A549 treated with Mapracorat at 1 μM for 4 hours (cell line): ENCODE measurements at places on chromosomes 3 and 15. TPM values are rescaled to one million over a fixed set of nuclear protein-coding genes. Genes with fewer than 3 reads are reported as not detected.

CLSTN2 gene
- total RNA-seq = 0.02 to 0.08 TPM (median 0.04 TPM) in 5 replicates

ZDHHC23 gene
- 3.0 to 3.9 TPM (median 3.5 TPM) in 5 replicates for total RNA-seq

ITIH3 gene
- total RNA-seq = 0.13 TPM in 1 of 5 replicates, not detected in the others

DPPA4 gene
- total RNA-seq = not detected in 5 replicates

WDR82 gene
- total RNA-seq = 45.3 to 53.7 TPM (median 50.9 TPM) in 5 replicates

FXR1 gene
- total RNA-seq = 60.6 to 87.8 TPM (median 74.1 TPM) in 5 replicates

ROPN1 gene
- not detected in 5 replicates for total RNA-seq

MESP1 gene
- 1.7 to 8.1 TPM (median 5.5 TPM) in 5 replicates for total RNA-seq

STRA6 gene
- 52.1 to 86.8 TPM (median 69.6 TPM) in 5 replicates for total RNA-seq

ACP3 gene
- 0.07 to 0.08 TPM in 2 of 5 replicates, not detected in the others for total RNA-seq

UNC13C gene
- not detected in 5 replicates for total RNA-seq

SYNM gene
- total RNA-seq = 32.3 to 37.2 TPM (median 33.7 TPM) in 5 replicates

CPN2 gene
- not detected in 5 replicates for total RNA-seq

MKRN2 gene
- 24.9 to 28.5 TPM (median 26.7 TPM) in 5 replicates for total RNA-seq

BNC1 gene
- total RNA-seq = 0.72 to 0.95 TPM (median 0.76 TPM) in 5 replicates

CILP gene
- 0.11 to 0.24 TPM (median 0.17 TPM) in 5 replicates for total RNA-seq

TRH gene
- total RNA-seq = not detected in 5 replicates

CHRM5 gene
- total RNA-seq = 0.03 to 0.04 TPM in 2 of 5 replicates, not detected in the others

CPNE9 gene
- total RNA-seq = 0.15 to 0.31 TPM (median 0.17 TPM) in 3 of 5 replicates, not detected in the others

P2RY13 gene
- not detected in 5 replicates for total RNA-seq

CCDC54 gene
- total RNA-seq = not detected in 5 replicates

ATRIP gene
- total RNA-seq = 8.6 to 10.3 TPM (median 9.8 TPM) in 5 replicates

CLEC3B gene
- 0.27 TPM in 1 of 5 replicates, not detected in the others for total RNA-seq

RTP3 gene
- total RNA-seq = not detected in 5 replicates

FBN1 gene
- total RNA-seq = 5.0 to 9.3 TPM (median 7.4 TPM) in 5 replicates

ARPIN gene
- total RNA-seq = 10.1 to 14.3 TPM (median 11.4 TPM) in 5 replicates

ATP13A3 gene
- total RNA-seq = 21.6 to 34.9 TPM (median 27.6 TPM) in 5 replicates

SEMA3F gene
- total RNA-seq = 11.5 to 17.8 TPM (median 16.4 TPM) in 5 replicates

PLA2G4F gene
- not detected in 5 replicates for total RNA-seq

ARL6IP5 gene
- total RNA-seq = 80.8 to 88.8 TPM (median 83.6 TPM) in 5 replicates

TRIM71 gene
- total RNA-seq = not detected in 5 replicates

MYEF2 gene
- total RNA-seq = 14.1 to 19.7 TPM (median 18.1 TPM) in 5 replicates

WWTR1 gene
- total RNA-seq = 136 to 167 TPM (median 150 TPM) in 5 replicates

AGTR1 gene
- 0.32 to 0.72 TPM (median 0.51 TPM) in 5 replicates for total RNA-seq

CYP1A2 gene
- total RNA-seq = not detected in 5 replicates

ASB14 gene
- not detected in 5 replicates for total RNA-seq

ADGRG7 gene
- total RNA-seq = not detected in 5 replicates

HIGD2B gene
- not detected in 5 replicates for total RNA-seq

FOXL2 gene
- total RNA-seq = 2.6 to 5.1 TPM (median 4.2 TPM) in 5 replicates

GOLGA8J gene
- total RNA-seq = 0.12 to 0.17 TPM in 2 of 5 replicates, not detected in the others

TFG gene
- total RNA-seq = 131 to 148 TPM (median 146 TPM) in 5 replicates
